WTC11 (cell line): ENCODE measurements at places on chromosomes 2 and 18. TPM values are rescaled to one million over a fixed set of nuclear protein-coding genes. Genes with fewer than 3 reads are reported as not detected.

- DNase-seq: no peak
These were observed 114.7 kb upstream of the CAVIN2 start for GRCh38 chr2:191961556-191961955.

DNA sequence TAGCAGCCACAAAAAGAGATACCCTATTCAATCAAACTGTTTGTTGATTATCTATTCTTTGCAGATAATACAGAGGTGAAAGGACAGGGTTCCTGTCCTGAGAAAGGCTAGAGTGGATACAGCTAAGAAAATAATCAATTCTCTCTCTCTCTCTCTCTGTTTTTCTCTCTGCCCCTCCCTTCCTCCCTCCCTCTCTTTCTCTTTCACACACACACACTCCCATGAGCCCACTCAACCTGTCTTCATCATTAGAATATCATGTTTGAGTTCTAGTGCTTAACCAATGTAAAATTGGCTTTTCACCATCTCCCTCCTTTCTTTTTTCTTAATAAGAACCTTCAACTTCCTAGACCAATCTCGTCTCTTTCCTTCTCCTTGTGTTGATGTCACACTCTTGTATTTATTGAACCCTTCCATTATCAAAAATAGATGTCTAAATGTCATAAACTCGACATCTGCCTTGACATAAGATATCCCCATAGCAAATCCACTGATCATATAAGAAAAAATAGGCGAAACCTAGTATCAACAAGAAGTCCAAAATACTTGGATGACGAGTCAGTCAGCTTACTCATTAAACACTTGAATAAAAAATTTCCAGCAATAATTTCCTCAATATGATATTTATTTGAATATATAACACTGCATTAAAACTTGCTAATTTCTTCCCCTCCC, 42.8 kb upstream of the CYTIP start:
- DNase-seq: no peak

GRCh38 chr2:75539955-75540716, 20.6 kb downstream of the EVA1A start:
- no peak for DNase-seq

DNA sequence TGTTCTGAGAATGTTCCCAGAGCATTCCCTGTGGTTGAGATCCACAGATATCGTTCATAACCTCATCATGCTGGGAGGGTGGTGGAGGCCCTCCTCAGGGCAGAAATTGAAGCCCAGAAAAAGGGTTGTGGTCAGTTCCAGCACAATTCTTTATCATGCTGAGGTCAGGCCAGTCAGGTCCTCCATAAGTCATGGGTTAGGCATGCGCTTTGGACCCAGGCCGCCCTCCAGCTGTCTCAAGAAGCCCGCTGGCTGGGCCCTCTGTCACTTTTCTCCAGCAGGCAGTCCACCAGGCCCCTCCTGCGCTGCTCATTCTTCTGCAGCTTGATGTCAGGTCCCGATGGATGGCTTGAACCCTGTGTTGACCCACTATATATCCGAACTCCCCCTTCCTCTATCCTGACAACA, 151.1 kb upstream of the NT5C1B start:
- no peak for DNase-seq

GRCh38 chr18:48455555-48456478, 46.6 kb upstream of the ZBTB7C start:
- DNase-seq: no peak

GRCh38 chr2:199223791-199224190, 233.9 kb downstream of the SATB2 start:
- DNase-seq: no peak

DNA sequence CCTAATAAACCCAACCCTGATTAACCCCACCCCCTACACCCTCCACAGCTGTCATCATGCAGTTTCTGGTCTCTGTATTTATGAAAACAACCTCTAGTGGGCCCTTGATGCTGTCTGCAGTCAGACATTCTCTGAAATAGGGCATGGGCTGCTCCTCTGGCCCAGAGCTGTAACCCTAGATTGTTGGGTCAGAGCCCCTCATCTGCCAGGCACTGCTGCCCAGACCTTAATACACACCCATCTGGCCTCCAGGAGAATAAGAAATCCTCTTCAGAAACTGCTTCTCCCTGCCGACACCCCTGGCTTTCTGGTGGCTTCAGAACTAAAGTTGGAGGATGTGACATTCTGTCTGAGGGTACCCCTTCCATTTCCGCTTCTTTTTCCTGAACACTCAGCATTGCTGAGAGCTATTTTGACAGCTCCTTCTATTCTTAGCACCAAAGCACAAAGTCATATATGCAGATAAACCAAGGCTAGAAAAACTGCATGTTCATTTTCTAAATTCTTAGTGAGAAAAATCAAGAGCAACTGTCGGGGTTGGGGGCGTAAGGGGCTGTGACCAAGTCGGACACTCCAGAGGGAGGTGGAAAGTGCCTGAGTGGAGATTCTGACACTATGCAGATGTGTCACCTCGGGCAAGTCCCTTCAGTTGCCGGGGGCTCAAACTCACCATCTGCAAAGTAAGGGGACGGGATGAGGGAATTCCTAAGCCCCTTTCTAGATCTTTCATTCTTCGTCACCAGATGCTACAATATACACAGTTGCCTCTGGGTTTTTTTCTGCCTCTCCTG, 28.7 kb downstream of the SRSF7 start:
- no peak for DNase-seq

DNA sequence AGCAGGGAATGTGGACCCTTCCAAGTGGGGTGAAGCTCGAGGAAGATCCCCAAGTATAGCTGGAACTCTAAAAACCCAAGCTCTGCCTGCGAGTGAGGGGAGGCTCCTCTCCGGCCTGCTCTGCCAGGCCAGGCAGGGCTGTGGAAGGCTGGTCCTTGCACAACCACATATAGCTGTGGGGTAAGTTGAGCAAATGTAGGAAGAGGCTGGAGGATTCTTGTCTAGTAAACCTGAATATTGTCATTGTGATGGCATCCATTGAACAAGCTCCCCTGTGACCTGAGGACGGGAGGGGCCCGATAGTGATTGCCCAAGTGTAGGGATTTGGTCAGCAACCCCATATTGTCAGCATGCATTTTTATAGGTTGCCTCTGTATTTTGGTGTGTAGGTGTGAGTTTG, 103.0 kb downstream of the ACKR3 start:
- no peak for DNase-seq

- DNase-seq: no peak
These were observed 7.9 kb downstream of the ARL4C start for GRCh38 chr2:234488913-234489451.

DNA sequence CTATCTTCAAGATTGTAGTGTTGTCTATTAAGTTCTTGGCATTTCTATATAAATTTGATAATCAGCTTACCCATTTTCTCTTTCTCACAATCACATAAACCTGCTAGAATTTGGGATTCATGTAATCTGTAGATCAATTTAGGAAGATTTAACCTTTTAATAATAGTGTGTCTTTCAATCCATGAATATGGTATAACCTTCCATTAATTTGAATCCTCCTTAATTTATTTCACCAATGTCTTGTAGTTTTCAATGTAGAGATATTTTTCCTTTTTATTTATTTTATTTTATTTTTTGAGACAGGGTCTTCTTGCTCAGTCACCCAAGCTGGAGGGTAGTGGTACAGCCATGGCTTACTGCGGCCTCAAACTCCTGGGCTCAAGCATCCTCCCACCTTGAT, 20.2 kb downstream of the SANBR start:
- no peak for DNase-seq

DNA sequence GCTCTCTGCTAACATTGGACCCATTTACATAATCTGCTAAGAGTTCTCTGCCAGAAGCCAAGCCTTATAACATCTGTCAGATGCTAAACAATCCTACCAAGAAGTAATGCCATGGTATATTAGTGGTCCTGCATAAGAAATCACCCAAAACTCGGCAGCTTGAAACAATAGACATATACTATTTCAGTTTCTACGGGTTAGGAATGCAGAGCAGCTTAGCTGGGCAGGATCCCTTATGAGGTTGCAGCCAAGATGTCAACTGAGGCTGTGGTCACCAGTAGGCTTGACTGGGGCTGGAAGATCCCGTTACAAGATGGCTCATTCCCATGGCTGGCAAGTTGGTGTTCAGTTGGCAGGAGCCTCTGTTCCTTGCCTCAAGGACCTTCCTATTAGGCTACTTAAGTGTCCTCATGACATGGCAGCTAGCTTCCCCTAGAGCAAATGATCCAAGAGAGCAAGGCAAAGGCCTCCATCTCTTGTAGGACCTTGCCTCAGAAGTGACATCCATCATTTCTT, 25.1 kb upstream of the SOS1 start:
- DNase-seq: no peak

DNA sequence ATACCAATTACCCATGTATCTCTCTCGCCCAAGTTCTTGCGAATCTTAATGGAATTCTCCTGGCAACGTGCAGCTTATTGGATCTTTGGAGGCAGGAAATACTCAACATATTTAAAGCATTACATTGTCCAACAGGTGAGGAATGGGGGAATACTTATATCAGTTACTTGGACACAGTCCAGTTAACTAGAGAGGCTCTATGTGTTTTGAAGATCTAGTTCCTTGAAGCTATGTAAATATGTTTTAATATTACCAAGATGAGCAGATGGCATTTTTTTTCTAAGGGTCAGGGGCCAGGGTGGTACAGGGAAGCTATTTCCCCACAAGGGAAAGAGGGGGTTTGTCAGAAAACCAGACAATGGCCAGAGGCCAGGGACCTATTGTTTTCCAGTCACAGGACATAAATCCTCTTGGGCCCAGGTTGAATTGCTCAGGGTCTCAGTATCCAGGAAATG, 26.8 kb upstream of the MC5R start:
- no peak for DNase-seq

DNA sequence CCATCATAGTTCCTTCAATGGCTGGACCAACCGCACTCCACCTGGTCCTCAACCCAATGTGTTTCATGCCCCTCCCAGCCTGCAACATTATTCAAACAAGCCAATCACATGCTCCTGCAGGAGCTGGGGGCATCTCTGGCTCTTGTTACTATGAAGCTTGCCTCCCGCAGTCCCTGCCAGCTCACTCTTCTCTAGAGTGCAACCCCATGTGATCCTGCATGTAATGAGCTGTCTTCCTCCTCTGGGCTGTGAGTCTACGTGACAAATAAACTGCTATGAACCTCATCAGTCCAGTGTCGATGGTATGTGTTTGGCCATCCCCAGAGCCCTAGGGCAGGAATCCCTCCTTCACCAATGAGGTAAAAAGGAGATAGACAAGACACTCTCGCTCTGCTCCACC, 15.8 kb upstream of the BOD1L2 start:
- no peak for DNase-seq

GRCh38 chr2:62296832-62297623, 101.1 kb downstream of the B3GNT2 start:
- no peak for DNase-seq

GRCh38 chr18:57559314-57559713, 27.2 kb downstream of the FECH start:
- DNase-seq: no peak

DNA sequence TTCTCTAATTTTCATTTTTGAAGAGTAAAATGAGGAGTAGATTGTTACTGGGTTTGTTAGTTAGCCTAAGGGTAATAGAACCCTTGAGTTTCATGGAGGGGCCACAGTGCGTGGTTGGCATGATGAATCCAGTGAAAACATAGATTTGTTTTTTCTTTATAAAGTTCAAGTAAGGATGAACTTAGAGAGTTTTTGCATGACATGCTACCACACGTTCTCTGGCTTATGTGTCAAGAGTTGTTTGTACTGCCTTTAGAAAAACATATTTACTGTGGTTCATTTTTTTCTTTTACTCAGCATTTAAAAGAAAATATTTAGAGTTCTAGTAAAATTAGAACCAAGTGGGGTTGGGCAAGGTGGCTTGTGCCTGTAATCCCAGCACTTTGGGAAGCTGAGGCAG, 21.8 kb downstream of the RBM44 start:
- no peak for DNase-seq

- no peak for DNase-seq
These were observed 125.3 kb downstream of the PIK3C3 start for GRCh38 chr18:42080340-42080739.

DNA sequence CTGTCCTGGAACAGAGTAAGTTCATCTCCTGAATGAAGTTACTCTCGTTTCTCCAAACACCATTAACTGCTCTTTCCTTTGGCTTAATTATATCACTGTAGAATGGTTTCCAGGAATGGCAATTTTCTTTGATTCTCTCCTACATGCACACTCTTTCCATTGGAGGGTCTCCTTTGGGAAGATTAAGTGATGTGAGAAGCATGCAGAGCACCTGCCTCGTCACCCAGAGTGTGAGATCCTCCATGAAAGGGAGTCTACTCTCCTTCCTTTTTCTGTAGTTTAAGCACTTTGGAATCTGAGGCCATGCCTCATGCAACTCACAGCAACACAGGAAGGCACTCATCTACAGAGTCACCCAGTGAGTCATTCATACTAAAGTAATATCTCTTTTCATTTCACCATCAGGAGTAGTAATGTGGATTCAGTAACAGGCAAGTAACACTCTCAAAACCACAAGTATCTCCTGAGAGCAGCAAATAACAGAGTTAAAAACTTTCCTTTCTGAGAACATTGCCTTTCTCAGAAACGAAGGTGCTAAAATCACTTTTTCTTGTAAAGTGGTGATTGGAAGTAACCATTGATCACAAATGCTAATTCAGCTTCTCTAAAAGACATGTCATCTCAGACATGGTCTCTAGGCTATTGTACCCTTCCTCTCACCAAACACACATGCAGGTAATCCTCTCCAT, 52.8 kb upstream of the IL1RL1 start:
- no peak for DNase-seq

DNA sequence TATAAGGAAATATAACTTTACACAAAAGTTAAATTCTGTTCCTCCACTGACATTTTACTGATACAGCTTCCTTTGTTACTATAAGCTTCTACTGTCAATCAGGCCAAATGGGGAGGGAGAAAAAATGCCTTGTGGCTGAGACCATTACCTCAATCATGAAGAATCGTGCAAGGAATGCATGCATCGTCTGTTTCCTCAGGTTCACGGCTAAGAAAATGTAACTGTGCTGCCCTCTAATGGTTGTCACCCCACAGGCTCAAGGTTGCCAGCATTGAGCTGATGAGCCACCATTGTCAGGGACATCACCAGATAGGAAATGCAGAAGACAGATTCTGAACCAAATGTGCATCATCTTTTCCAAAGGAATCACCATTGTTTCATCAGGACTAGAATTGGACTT, 426.9 kb downstream of the CDH2 start:
- peak; percentile 69 for DNase-seq

DNA sequence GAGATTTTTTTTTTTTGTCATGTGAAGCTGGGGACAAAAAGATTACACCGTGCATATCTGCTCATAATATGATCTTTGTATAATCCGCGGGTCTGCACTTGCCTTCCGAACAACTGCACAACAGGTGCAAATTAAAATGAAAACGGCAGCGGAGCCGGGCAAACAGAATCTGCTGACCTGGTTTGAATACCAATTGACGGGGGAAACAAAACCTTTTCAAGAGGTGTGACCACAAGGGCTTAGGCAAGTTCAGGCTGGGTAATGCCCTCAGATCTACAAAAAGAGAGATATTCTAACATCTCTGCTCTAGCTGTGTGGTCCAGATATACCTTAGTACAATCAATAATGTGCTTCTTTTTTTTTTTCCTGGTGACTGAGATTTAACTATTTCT, 88.5 kb downstream of the ZEB2 start:
- no peak for DNase-seq

Gene WNT10A
- not detected in 3 replicates for total RNA-seq

Gene UNC80
- 0.30 to 0.48 TPM (median 0.34 TPM) in 3 replicates for total RNA-seq

Gene INHBB
- total RNA-seq: 0.14 to 0.26 TPM (median 0.21 TPM) in 3 replicates

Gene HOXD10
- not detected in 3 replicates for total RNA-seq

Gene CRYGD
- total RNA-seq: 4.6 to 6.3 TPM (median 5.7 TPM) in 3 replicates

Gene PRKAG3
- not detected in 3 replicates for total RNA-seq

Gene GPR75
- 2.2 to 3.1 TPM (median 2.8 TPM) in 3 replicates for total RNA-seq

Gene TTC27
- total RNA-seq: 21.0 to 25.1 TPM (median 22.1 TPM) in 3 replicates

Gene ITGB1BP1
- total RNA-seq: 32.7 to 44.0 TPM (median 33.8 TPM) in 3 replicates

Gene SERPINB3
- 0.11 to 0.22 TPM in 2 of 3 replicates, not detected in the other for total RNA-seq

Gene PPM1B
- 94.2 to 102 TPM (median 96.4 TPM) in 3 replicates for total RNA-seq

Gene RNF25
- 20.3 to 25.1 TPM (median 23.9 TPM) in 3 replicates for total RNA-seq
